ENCODE measurements at places on chromosomes 3 and 15. TPM values are rescaled to one million over a fixed set of nuclear protein-coding genes. Genes with fewer than 3 reads are reported as not detected.

The GP5 gene
- under 0.01 TPM for total RNA-seq

The FILIP1L gene
- 19.9 TPM for total RNA-seq

The GRK7 gene
- total RNA-seq: not detected

The ECT2 gene
- 37.8 TPM for total RNA-seq

The RASA2 gene
- 22.5 TPM for total RNA-seq

The IGSF10 gene
- total RNA-seq: under 0.01 TPM

The MTFMT gene
- total RNA-seq: 19.4 TPM

The CFAP100 gene
- not detected for total RNA-seq

The CAV3 gene
- total RNA-seq: 0.36 TPM

The KLHL40 gene
- not detected for total RNA-seq

The ZPLD1 gene
- total RNA-seq: under 0.01 TPM

The BCHE gene
- total RNA-seq: 1.6 TPM

DNA sequence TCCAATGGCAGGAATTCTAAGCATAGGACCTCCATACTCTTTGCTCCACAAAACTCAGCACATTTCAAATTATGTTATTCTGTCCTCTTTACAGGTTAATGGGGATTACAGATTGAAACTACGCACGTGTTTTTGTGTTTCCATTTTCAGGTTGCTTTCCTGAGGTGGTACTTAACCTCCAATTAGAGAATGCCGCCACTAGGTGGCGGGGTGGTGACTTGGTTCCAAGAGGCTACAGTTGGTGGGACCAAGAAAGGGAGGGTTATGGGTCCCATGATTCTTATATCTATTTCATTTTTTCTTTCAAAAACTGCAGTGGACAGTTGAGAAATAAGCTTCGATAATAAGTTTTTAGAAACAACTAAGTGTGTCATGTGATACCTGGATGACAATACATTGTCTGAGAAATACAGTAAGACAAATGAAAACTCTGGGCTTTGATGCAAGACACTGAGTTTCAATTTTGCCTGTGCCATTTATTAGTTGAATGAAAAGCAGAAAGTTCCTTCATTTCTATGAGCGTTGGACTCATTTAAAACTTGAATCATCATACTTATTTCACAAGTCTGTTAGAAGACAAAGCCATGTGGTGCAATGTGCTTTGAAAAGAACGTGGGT lies 539.0 kb downstream of the FGF12 start:
- no peaks in the 10 kb centered on the region for H3K36me3 ChIP-seq
- no peaks in the 10 kb centered on the region for H3K27me3 ChIP-seq

DNA sequence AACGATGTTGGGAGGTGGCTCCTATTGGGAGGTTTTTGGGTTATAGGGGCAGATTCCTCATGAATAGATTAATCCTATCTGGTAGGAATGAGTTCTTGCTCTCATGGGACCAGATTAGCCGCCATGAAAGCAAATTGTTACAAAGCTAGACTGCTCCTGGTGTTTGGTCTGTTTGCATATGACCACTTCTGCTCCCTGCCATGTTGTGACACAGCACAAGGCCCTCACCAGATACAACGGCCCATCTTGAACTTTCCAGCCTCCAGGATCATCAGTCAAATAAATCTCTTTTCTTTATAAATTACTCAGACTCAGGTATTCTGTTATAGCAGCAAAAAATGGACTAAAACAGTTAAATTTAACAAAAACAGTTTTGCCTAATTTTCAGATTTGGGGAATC lies 34.4 kb downstream of the TRIM42 start:
- H3K36me3 ChIP-seq: no peaks in the 10 kb centered on the region
- no peaks in the 10 kb centered on the region for H3K27me3 ChIP-seq
- H3K4me1 ChIP-seq: no peaks in the 10 kb centered on the region
- no peak overlapping the region for H3K27ac ChIP-seq

- peaks cover 2% of the 10 kb centered on the region for H3K27me3 ChIP-seq
- no peaks in the 10 kb centered on the region for H3K36me3 ChIP-seq
- no peak for DNase-seq
- H3K4me3 ChIP-seq: no peak overlapping the region
- no peak overlapping the region for H3K27ac ChIP-seq
Measured at GRCh38 chr3:168422843-168423242, 327.1 kb upstream of the GOLIM4 start.

DNA sequence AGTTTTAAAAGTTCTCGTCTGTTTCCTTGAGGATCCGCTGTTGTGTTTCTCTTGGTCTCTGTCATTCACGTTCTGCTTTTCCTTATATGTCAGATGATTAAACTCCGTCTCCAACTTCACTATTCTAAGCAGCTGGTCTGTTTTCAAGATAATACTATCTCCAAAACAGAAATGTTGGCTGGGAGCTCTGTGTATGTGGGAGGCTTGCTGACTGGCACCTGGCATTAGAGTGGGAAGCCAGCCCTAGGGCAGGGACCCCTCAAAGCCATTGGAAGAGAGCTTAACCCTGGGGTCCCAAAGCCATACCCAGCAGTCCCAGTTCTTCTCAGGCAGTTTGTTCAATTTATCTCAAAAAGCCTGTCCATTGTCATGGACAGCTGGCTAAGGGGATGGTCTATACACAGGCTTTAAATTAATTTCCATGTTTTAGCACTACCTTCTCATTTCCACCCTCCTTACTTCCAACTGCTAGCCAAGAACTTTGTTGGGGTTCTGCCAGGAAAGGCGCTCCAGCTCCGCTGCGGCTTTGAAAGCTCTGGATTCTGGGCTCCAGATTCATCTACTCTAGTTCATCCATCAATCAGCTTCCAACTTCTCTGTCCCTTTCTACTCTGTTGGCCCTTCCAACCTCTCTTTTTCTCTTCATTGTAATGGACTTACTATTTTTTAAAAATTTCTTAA lies 9.2 kb downstream of the BTBD1 start:
- no peak overlapping the region for H3K27ac ChIP-seq
- H3K36me3 ChIP-seq: peaks cover 15% of the 10 kb centered on the region
- peaks cover 6% of the 10 kb centered on the region for H3K4me1 ChIP-seq
- no peaks in the 10 kb centered on the region for H3K27me3 ChIP-seq
- H3K4me3 ChIP-seq: no peak overlapping the region

DNA sequence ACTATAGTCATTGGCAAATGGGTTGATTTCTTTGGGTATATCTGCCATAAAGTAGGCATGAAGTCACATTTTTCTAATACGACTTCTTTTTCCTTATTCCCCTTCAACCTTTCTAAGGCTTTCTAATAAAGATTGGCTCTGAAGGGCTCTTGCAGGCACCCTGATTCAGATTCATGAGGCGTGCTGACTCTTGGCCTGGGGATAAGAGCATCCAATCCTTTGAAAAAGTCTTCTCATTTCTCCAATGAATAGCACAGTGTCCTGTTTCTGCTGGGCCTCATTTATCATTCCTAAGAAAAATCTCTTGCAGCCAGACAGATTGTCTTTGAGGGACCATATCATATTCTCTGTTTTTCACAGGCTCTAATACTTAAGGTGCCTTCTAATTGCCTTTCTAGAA lies 32.3 kb upstream of the BNIP2 start:
- no peak overlapping the region for H3K27ac ChIP-seq
- no peak overlapping the region for H3K4me3 ChIP-seq
- no peaks in the 10 kb centered on the region for H3K36me3 ChIP-seq
- peaks cover 14% of the 10 kb centered on the region for H3K27me3 ChIP-seq
- DNase-seq: no peak

GRCh38 chr3:120227710-120228347 lies 57.2 kb downstream of the GPR156 start:
- peaks cover 2% of the 10 kb centered on the region for H3K27me3 ChIP-seq
- H3K4me3 ChIP-seq: no peak overlapping the region
- no peak for DNase-seq
- H3K4me1 ChIP-seq: no peaks in the 10 kb centered on the region

- no peak overlapping the region for H3K4me3 ChIP-seq
- H3K27ac ChIP-seq: no peak overlapping the region
Measured at GRCh38 chr3:95424279-95424678, 1361.4 kb downstream of the NSUN3 start.

GRCh38 chr3:10876661-10877060 lies 60.6 kb downstream of the SLC6A11 start:
- DNase-seq: no peak
- no peaks in the 10 kb centered on the region for H3K4me1 ChIP-seq
- H3K27me3 ChIP-seq: peaks cover 5% of the 10 kb centered on the region
- H3K36me3 ChIP-seq: no peaks in the 10 kb centered on the region
- no peak overlapping the region for H3K27ac ChIP-seq
- H3K4me3 ChIP-seq: no peak overlapping the region

DNA sequence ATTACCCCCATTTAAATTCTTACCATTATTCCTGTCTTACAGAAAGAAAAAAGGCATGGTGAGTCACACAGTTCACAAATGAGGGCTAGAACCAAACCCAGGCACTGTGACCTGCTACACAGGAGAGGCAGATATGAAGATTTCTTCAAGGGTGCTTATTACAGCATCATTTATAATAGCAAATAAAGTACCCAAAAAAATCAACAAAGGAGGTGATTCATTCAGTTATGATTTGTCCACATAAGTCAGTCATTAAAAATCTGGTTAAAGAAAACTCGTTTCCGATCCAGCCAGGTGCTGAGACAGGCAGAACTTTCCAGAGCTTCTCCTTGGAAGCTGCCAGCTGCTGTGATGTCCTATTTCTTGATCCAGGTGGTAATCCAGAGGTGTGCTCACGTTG lies 7.5 kb upstream of the LOXL1 start:
- H3K4me3 ChIP-seq: no peak overlapping the region
- H3K27ac ChIP-seq: no peak overlapping the region
- DNase-seq: peak; percentile 53
- peaks cover 29% of the 10 kb centered on the region for H3K4me1 ChIP-seq
- H3K36me3 ChIP-seq: peaks cover 8% of the 10 kb centered on the region
- H3K27me3 ChIP-seq: no peaks in the 10 kb centered on the region

- peaks cover 24% of the 10 kb centered on the region for H3K27me3 ChIP-seq
- H3K27ac ChIP-seq: no peak overlapping the region
- H3K4me1 ChIP-seq: no peaks in the 10 kb centered on the region
- H3K4me3 ChIP-seq: no peak overlapping the region
- H3K36me3 ChIP-seq: no peaks in the 10 kb centered on the region
Measured at GRCh38 chr3:127462111-127462655, 128.3 kb downstream of the TPRA1 start.

DNA sequence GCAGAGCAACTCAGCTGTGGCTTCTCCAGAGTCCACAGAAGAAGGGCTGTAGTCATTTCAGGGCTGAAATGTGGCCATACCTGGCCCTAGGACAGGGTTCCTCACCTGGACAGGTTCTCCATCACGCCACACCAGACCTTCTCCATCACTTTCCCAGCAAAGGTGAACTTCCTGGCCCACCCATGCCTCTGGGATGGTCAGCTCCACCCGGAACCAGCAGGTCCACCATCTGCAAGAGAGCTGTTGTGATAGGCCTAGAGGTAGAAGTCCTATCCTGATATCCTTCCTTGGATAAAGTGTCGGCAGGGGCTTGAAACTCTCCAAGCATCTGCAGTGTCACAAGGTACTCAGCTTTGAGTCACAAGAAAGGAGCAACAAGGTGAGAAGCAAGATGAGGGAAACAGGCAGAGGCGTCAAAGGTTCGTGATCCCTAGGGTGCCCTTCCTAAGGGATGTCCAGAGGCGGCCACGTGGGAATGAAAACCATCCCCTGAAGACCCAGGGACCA lies 948 bp downstream of the MAN2C1 start:
- peak overlapping the region; percentile 12 for H3K27ac ChIP-seq
- H3K4me1 ChIP-seq: peaks cover 4% of the 10 kb centered on the region
- no peaks in the 10 kb centered on the region for H3K27me3 ChIP-seq
- no peak for DNase-seq

DNA sequence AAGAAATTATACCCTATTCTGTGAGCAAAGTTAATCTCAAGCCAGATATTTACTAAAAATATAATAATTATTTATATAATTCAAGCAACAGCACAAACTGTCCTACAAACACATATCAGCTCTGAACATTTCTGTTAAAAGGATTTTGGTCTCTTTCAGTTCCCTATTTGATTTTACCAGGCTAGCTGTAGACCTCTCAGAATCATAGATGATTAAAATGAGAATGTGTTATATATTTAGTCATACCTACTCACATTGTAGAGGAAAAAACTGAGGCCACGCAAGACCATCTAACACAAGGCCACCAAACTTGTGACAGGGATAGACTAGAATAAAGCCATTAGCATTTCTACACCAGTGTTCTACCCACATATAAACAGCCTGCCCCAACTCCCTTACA lies 28.5 kb downstream of the ACKR4 start:
- no peaks in the 10 kb centered on the region for H3K27me3 ChIP-seq
- no peak overlapping the region for H3K27ac ChIP-seq
- no peak for DNase-seq
- H3K4me3 ChIP-seq: no peak overlapping the region

DNA sequence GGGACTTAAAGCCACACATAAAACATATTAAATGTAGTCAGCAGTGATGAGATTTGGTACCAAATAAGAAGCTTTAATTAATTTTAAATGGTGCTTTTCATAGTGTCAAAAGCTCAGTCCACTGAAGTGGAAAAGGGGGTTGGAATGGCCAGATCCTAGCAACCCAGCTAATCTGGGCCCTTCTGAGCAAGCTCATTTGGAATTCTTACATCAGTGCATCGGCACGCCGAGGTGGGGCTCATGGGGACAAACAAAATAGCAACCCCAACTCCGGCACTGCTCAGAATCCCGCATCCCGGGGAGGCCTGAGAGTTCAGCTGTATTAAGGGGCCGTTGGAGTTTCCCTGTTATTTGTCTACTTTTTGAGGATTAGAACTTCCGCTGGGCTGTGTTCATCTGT lies 526.4 kb downstream of the SOX2 start:
- no peaks in the 10 kb centered on the region for H3K4me1 ChIP-seq
- H3K36me3 ChIP-seq: no peaks in the 10 kb centered on the region
- no peak overlapping the region for H3K4me3 ChIP-seq
- no peak for DNase-seq

- DNase-seq: no peak
- H3K27me3 ChIP-seq: no peaks in the 10 kb centered on the region
- H3K4me3 ChIP-seq: no peak overlapping the region
- no peak overlapping the region for H3K27ac ChIP-seq
Measured at GRCh38 chr3:8486936-8487335, 14.7 kb upstream of the LMCD1 start.

GRCh38 chr3:181103605-181104004 lies 114.1 kb upstream of the DNAJC19 start:
- H3K27me3 ChIP-seq: no peaks in the 10 kb centered on the region
- H3K27ac ChIP-seq: no peak overlapping the region
- no peak overlapping the region for H3K4me3 ChIP-seq
- H3K4me1 ChIP-seq: no peaks in the 10 kb centered on the region
- no peaks in the 10 kb centered on the region for H3K36me3 ChIP-seq
- no peak for DNase-seq

DNA sequence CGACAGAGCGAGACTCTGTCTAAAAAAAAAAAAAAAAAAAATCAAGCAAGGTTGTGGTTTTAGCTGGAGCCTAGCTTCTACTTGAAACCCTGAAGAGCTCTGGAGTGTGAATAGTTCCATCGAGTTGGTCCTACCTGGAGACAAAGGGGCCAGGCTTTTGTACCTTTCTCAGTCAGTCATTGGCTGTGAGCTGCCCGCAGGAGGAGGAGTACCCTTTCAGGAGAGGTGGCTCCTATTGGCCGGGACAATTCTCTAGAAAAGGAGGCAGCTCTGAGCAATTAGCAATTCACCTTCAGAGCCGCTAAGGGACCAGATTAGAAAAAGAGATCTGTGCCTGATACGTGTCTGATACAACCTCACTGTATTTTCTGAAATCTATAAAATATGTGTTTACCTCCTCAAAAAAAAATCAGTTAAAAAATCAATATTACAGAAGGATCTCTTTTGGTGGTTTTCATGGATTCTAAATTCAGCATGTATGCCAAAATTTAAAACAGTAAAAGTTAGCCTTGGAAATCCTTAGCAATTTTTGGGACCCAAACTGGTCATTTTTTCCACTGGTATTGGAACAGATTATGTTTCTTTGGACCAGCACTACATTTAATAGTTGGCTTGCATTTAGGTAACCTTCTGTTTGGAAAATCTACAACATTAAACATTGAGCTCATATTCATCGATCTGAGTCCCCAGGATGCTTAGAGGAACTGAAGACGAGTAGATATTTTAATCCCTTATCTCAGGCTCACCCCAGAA lies 29.7 kb upstream of the PDCD6IP start:
- no peak overlapping the region for H3K4me3 ChIP-seq
- H3K27me3 ChIP-seq: no peaks in the 10 kb centered on the region
- no peaks in the 10 kb centered on the region for H3K36me3 ChIP-seq
- no peak for DNase-seq
- H3K4me1 ChIP-seq: no peaks in the 10 kb centered on the region

Measured in IMR-90 (cell line).